ENCODE measurements at places on chromosomes 1 and 21. TPM values are rescaled to one million over a fixed set of nuclear protein-coding genes. Genes with fewer than 3 reads are reported as not detected.

INSRR gene
- total RNA-seq = 0.07 TPM

DNA sequence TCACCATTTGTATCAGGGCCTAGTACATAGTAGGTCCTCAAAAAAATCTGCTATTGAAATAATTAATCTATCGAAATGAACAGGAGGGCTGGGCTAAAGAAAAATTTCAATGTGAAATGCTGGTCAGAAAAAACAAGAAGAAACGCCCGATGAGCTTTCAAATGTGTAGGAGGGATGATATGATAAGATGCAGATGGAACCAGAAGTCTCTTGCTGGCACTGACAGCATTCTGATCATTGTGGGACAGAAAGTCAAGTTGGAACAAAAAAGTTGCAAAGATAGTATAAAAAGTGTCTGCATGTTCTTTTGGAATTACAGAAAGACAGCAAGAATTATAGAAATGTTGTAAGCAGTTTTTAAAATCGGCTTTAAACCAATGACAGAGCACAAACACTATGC is 11.1 kb downstream of the G0S2 start:
- H3K27me3 ChIP-seq = no peaks in the 10 kb centered on the region
- no peak overlapping the region for H3K27ac ChIP-seq
- no peak overlapping the region for H3K4me3 ChIP-seq
- DNase-seq = no peak
- peaks cover 26% of the 10 kb centered on the region for H3K4me1 ChIP-seq

DNA sequence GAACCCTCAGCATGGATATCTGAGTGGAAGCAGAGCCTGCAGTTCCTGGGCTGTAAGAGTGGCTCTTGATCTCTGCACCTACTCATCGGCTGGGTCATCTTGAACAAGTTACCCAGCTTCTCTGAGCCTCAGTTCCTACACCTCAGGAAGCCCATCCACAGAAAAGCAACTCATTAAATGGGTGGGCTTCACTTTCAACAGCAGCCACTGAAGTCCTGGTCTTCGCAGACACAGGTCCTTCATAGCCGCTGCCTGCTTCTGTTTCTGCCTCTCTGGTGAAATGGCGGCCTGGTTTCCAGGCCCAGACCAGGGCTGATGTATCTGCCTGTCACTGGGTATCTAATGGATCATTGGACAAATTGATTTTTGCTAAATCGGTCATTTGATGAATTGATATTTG is 571.4 kb downstream of the PTPRU start:
- no peaks in the 10 kb centered on the region for H3K36me3 ChIP-seq
- H3K27ac ChIP-seq = no peak overlapping the region

DNA sequence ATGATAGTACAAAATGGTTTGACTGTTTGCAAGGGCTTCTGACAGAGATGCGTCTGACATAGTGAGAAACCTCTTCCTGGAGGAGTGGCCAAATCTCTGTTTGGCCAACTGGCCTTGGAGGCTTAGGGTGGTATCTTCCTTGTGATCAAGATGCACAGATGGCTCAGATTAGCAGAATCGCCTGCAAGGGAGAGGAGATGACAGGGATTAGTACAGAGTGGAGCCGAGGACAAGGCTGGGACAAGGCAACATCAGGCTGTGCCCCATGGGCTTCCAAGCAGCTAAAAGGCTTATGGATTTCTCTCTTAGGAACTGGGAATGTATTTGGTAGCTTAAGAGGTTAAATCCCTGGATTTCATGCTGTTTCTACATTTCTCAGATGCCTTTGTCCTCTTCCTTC is 379.1 kb downstream of the SIPA1L2 start:
- no peak for DNase-seq
- no peaks in the 10 kb centered on the region for H3K4me1 ChIP-seq
- no peaks in the 10 kb centered on the region for H3K36me3 ChIP-seq
- no peak overlapping the region for H3K27ac ChIP-seq
- H3K27me3 ChIP-seq = no peaks in the 10 kb centered on the region
- H3K4me3 ChIP-seq = no peak overlapping the region

CD53 gene
- total RNA-seq = 194 TPM

DNA sequence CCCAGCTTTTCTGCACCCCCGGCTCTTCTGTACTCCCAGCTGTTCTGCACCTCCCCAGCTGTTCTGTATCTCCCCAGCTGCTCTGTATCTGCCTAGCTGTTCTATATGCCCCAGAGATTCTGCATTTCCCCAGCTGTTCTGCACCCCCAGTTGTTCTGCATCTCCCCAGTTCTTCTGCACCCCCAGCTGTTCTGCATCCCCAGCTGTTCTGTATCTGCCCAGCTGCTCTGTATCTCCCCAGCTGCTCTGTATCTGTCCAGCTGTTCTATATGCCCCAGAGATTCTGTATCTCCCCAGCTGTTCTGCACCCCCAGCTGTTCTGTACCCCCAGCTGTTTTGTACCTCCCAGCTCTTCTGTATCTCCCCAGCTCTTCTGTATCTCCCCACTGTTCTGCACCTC is 41.1 kb downstream of the UMODL1 start:
- no peak for DNase-seq
- peaks cover 17% of the 10 kb centered on the region for H3K27me3 ChIP-seq
- no peak overlapping the region for H3K27ac ChIP-seq
- no peak overlapping the region for H3K4me3 ChIP-seq
- H3K4me1 ChIP-seq = peaks cover 16% of the 10 kb centered on the region

- peak overlapping the region; percentile 93 for H3K4me3 ChIP-seq
- peaks cover 16% of the 10 kb centered on the region for H3K4me1 ChIP-seq
- DNase-seq = no peak
- peak overlapping the region; percentile 71 for H3K27ac ChIP-seq
Observed at GRCh38 chr1:167714098-167714438, 7.7 kb upstream of the MPZL1 start.

DNA sequence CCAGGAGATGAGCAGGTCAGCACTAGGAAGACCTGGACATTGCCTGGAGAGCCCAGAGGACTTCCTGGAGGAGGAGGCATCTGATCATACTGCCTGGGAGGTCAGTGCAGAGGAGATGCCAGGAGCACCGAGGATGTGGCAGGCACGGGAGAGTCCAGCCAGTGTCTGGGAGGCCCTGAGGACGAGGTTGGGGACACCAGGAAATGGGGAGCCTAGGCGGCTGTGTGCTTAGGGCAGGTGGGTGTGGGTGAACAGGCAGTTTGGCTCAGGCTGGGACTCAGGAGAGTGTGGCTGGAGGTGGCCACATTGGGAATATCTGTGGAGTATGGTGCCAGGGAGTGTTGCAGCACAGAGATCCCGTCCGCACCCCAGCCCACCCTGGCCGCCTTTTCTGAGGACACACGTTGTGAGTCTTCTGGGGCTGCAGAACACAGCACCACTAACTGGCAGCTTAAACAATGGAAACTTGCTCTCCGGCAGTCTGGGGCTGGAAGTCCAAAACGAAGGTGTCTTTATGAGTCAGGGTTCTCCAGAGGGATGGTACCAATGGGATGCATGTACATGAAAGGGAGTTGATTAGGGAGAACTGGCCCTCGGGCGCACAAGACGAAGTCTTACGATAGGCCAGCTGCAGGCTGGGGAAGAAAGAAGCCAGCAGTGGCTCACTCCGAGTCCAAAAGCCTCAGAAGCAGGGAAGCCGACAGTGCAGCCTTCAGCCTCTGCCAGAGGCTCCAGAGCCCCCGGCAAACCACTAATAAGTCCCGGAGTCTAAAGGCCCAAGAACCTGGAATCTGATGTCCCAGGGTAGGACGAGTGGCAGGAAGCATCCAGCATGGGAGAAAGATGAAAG is 58.0 kb downstream of the FAAP20 start:
- peaks cover 15% of the 10 kb centered on the region for H3K4me1 ChIP-seq
- H3K36me3 ChIP-seq = no peaks in the 10 kb centered on the region
- no peak overlapping the region for H3K4me3 ChIP-seq
- DNase-seq = no peak
- no peak overlapping the region for H3K27ac ChIP-seq
- H3K27me3 ChIP-seq = no peaks in the 10 kb centered on the region

All from CD8-positive, alpha-beta memory T cell (primary cell).